ENCODE measurements at places on chromosomes 2 and 18.

DNA sequence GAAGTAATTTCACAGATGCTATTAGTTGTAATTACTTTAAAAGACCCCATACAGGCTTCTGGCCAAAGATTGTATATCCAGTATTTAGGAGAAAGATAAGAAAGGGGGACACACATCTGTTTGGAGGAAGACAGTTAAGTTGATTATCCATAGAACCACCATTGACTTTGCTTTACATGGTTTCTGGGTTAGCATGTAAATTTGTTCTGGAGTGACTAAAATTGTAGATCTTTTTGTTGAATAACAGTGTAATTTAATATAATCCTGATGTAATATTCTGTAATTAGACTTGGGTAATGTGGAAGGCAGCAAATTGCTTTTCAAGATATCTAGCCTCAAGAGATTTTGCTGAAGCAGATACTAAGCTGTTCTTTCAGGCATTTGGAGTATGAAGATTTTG, 17.2 kb downstream of the COMMD1 start:
- no peak for DNase-seq

DNA sequence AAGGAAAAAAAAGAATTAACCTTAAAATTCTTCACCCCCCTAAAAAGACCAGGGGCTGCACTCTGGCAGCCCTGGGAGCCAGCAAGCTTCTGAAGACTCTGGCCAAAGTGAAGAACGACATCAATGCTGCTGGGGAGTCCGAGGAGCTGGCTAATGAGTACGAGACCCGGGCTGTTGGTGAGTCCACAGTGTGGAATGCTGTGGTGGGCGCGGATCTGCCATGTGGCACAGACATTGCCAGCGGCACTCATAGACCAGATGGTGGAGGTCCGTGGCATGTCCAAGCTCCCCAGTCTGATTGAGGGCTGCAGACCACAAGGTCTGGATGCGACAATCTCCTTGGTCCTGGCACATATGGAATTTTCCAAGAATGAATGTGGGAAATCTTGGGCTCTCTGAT, 47.4 kb downstream of the TRPM8 start:
- DNase-seq, result no peak

DNA sequence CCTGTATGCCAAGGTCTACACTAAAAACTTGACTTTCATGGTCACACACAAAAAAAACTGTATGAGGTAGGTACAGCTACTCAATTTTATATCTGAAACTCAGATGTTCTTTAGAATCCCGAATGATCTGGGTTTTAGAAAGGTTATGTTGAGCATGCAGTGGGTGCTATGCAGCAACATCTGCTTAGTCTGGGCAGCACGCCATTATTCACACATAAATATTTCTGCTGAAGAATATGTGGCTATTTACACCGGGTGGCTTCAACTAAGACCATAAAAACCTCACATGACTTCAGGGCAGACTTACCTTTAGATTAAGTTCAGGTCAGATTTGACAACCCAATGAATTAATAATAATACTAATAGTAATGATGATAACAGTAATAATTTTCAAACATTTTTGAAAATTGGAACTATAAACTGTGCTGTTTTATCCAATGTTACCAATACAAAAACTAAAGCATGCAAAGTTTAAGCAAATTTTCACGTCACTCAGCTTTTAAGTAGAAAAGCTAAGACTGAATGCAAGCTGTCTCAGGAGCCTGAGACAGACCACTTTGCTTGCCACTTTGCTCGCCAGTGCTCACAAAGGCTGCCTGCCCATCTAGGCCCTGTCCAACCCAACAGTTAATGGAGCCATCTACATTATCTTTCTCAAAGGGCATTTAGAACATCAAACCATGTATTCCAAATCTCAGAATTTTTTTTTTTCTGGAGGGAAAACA, 292.0 kb downstream of the CNTNAP5 start:
- no peak for DNase-seq

DNA sequence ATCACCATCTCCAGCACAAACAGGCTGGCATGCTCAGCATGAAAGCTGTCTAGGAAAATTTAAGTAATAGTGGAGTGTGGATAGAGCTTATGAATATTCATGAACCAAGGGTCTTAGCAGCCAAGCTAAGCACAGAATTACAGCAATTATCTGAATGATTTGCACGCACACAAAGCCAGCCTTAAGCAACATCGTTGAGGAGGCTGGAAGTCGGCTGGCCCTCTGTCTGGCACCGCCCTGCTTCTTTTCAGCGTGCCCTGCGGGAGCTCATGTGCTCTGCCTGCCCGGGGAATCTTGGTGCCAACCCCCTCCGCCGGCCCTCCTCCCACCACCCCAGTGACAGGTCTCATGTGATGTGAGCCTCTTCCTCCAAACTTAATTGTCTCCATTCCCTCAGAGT, 540.1 kb downstream of the CMPK2 start:
- no peak for DNase-seq

DNA sequence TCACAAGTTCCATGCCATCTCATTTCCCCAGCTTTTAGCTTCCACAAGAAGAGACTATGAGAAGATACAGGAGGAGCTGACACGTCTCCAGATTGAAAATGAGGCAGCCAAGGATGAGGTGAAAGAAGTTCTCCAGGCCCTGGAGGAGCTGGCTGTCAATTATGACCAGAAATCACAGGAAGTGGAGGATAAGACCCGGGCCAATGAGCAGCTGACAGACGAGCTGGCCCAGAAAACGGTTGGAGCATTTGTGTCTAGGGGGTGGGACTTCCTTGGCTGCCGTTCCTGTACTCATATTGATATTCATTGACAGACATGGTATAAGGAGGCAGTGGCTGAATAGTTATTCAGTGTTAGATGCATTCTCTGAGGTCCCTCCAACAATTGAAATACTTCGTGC, 57.2 kb upstream of the LYPD6B start:
- DNase-seq, result no peak

DNA sequence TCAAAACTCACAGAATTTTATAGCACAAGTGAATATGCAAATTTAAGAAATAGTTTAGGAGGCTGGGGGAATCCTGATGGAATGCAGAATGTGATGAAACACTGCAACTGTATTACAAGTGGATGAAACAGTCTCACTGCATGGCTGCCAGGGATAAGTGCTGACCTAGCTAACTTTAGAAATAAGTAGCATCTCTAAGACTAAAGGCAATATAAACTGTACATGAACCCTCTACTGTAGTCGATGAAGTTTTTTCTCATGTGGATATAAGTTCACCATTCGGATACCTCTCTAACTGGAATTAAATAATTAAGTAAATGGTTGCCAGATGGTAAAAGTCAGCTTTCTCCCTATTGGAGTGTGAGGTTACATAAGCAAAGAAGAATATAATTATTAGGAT, 777.8 kb upstream of the RAB6C start:
- no peak for DNase-seq

DNA sequence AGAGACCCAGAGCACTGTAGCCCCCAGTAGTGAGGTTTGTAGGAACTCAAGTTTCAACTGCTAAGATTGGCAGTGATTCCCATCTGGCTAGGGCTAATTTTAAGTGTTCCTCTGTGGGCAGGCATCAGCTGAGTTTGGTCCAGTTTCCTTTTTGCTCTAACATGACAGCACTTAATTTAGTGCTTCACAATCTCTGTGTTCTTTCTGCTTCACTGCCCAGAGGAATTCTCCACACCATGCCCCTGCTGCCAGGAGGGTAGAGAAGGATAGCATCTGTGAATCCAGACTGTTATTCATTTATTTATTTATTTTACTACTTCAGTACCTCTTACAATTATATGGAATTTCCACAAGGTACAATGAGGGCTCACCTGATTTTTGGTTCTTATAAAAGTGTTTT, 549.9 kb upstream of the FSIP2 start:
- no peak for DNase-seq

All from hippocampal formation (tissue), 2 donors.